ENCODE measurements at places on chromosomes 1 and 21.

DNA sequence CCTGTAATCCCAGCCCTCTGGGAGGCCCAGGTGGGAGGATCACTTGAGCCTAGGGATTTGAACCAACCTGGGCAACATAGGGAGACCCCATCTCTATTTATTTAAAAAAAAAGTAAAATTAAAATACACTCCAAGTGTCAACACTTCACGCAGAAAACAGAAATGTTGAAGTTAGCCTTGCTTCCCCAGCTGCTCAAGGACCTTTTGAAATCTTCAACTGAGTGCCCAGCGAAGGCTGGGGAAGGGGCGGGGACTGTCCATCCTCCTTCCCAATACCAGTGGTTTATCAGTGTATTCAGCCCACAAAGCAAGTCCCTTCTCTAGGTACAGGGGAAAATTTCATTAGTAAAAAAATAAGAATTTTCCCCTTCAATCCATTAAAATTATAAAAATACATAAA lies 2.2 kb upstream of the DNAJC28 start:
- no peak for DNase-seq

- DNase-seq: peak; percentile 40
Measured at GRCh38 chr21:35561116-35561515, 499.2 kb downstream of the SETD4 start.

DNA sequence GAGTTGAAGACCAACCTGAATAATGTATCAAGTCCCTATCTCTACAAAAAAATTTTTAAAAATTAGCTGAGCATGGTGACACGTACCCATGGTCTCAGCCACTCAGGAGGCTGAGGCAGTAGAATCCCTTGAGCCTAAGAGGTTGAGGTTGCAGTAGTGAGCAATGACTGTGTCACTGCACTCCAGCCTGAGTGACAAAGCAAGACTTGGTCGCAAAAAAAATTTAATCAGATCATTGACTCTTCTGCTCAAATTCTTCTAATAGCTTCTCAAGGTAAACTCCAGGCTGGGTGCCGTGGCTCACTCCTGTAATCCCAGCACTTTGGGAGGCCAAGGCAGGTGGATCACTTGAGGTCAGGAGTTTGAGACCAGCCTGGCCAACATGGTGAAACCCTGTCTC lies 85.9 kb upstream of the PUM1 start:
- DNase-seq: no peak

GRCh38 chr1:17696417-17697301 lies 58.5 kb upstream of the ACTL8 start:
- peak; percentile 62 for DNase-seq

DNA sequence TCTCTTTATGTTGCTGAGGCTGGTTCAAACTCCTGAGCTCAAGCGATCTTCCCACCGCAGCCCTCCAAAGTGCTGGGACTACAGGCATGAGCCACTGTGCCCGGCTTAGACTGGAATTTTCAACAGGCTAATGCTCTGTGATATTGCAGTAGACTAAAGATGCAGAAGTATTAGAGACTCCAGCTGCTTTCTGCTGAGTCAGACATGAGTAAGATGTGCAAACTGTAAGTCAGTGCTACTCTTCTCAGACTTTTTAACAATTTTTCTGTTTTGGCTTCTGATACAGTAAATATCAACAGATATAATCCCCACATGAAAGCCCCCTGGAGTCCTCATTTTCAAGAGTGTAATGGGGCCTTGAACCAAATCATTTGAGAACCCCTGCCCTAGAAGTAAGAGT lies 29.3 kb upstream of the NLRP3 start:
- peak; percentile 28 for DNase-seq

Measured in fibroblast of skin of back (primary cell).